ENCODE measurements at places on chromosomes 1 and 21.

GRCh38 chr1:92538413-92539061 is 51.8 kb upstream of the GFI1 start:
- no peak for DNase-seq

DNA sequence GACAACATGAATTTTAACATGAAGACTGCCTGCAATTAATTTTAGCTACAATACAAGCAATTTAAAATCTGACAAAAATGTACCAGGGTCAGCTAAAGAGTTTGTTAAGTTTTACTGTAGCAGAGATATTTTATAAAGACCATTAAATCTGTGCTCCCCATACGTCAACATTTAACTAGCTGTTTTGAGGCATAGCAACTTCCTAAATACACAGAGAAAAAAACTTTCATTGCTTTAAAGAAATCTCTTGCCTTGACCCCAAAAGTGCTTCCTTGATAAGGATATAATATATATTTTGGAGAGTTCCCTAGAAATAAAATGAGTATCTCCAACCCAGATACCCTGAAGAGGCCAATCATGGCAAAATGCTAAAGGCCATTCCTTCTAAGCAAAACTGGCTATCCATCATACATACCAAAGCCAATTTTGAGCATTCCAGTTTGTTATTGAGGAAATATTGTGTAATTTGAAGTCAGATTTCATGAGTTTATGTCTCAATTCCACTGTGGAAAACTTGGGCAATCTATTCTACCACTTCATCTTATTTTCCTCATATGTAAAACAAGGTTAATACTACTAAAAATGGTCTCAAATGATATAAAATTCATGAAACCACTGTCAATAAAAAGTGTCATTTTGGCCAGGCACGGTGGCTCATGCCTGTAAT is 19.1 kb downstream of the ASPM start:
- peak; percentile 36 for DNase-seq

GRCh38 chr1:85577419-85578320 is 2.9 kb upstream of the CCN1 start:
- peak; percentile 82 for DNase-seq

GRCh38 chr1:65066766-65067490 is 81.1 kb upstream of the AK4 start:
- peak; percentile 71 for DNase-seq

- DNase-seq: no peak
Measured at GRCh38 chr1:236552096-236552495, 28.3 kb downstream of the LGALS8 start.

DNA sequence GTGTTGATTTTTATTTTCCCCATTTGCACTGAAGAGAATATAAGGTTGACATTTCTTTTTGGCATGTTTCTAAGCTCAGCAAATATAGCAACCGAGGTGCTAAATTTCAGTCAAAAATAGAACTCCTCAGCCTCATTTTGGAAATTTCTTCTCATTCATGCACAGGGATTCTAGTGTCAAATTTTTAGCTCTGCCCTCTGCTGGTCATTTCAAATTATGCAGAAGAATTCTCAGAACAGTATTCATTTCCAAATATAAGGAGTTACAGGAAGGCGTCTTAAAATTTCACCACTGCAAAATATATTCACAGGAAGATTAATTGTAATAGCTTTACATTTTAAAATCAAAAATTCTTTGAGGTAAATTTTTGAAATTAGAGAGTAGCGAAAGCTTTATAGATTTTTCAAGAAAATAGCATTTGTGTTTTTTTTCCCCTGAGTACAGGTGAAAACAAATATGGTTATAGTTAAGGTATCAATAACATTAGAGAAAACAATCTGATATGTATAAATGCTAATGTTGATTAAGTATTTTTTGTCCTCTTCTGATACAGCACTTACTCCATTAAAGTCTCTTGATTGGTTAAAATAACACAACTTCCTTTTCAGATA is 57.9 kb downstream of the FMN2 start:
- DNase-seq: peak; percentile 48

DNA sequence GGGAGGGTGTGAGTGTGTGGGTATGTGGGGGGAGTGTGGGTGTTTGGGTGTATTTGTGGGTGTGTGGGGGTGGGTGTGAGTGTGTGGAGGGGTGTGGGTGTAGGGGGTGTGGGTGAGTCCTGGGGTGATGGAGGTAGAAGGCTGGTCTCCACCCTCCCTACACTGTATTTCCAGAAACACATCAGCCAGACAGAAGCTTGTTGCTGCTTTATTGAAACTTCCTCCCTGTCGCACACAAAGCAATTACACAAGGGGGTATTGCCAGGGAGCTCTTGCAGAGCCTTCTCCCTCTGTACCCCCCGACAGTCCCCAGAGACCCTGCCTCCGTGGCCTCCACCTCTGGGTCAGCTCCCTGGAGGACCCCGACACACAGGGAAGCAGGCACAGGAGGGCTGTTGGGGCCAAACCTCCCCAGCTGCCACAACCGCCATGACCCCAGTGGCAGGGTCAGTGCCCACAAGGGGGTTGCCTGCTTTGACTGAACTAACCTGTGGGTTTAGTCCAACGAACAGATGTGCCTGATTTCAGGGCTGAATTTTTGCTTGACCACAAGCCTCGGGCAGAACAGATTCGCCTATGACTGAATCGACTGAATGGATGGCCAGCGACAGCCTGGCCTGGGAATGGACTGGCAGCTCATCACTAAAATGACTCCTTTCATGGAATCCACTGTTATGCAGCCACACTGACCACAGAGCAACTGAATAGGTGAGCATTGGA is 9.1 kb upstream of the MATN1 start:
- no peak for DNase-seq

GRCh38 chr1:80633947-80634706 is 1166.6 kb upstream of the ADGRL2 start:
- no peak for DNase-seq

- DNase-seq: no peak
Measured at GRCh38 chr1:22781483-22781882, 70.8 kb downstream of the EPHB2 start.
